ENCODE measurements at places on chromosomes 16 and 17. TPM values are rescaled to one million over a fixed set of nuclear protein-coding genes. Genes with fewer than 3 reads are reported as not detected.
A peak's percentile ranks its signal among the peaks of the same experiment; 100 is the strongest.

DNA sequence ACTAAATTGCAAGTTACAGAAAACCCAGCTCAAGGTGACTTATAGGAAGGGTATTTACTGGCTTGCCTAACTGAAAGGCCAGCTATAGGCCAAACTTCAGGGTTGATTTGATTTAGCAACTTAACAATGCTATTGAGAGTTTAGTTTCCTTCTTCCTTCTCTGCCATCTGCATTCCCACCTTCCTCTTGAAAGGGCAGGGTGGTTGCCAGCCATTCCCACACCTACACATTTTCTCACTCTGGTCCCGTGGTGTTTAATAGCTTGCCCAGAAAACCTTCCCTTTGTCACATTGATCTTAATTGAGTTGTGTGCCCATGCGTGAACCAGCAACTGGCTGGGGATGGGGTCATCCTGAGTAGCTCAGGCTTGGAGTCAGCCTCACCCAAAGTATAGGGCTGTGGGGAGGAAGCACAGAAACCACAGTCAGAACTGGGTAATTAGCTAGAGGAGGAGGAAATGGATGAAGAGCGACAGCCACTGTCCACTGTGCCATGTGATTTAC lies 194.7 kb downstream of the SPECC1 start:
- no peak for DNase-seq

The CFAP52 gene
- not detected for total RNA-seq

The CD7 gene
- 0.64 TPM for total RNA-seq

DNA sequence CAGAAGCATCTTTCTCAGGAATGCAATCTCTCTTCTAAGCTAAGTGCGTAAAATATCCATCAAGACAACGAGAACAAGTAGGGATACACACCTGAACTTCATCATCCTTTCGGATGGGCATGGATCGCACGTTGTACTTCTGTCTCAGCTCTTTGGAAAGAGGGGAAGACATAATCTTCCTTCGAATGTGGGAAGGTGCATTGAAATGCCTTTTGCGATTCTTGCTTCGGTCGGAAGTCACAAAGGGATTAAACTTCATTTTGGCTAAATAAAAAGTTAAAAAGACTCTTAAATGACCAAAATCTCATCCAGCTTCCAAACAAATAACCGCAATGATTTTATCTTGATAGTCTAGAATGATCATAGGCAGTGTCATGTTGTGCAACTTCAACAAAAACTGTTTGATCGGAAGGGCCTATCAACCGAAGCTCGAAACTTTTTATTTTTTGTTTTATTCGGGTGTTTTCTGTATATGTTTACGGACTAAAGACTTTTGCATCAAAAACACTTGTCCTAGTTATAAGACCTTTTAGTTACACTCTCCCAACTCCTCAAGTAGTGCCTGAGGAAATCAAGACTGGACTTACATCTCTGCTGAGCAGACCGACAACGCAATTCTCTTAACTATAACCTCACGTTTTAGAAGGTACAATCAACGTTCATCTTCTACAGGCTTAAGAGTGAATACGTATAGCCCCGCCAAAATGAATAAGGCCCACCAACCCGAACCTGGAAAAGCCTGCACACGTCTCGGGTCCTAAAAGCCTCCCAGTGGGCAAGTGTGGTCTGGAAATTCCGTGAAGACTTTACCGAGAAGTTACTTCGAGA lies 727 bp downstream of the RPL26 start:
- no peak for DNase-seq

- no peak for DNase-seq
These were observed 57.9 kb downstream of the CMIP start for GRCh38 chr16:81502396-81503070.

The BICDL2 gene
- total RNA-seq = not detected

- no peak for DNase-seq
These were observed 2.1 kb upstream of the HES7 start for GRCh38 chr17:8125947-8126490.

DNA sequence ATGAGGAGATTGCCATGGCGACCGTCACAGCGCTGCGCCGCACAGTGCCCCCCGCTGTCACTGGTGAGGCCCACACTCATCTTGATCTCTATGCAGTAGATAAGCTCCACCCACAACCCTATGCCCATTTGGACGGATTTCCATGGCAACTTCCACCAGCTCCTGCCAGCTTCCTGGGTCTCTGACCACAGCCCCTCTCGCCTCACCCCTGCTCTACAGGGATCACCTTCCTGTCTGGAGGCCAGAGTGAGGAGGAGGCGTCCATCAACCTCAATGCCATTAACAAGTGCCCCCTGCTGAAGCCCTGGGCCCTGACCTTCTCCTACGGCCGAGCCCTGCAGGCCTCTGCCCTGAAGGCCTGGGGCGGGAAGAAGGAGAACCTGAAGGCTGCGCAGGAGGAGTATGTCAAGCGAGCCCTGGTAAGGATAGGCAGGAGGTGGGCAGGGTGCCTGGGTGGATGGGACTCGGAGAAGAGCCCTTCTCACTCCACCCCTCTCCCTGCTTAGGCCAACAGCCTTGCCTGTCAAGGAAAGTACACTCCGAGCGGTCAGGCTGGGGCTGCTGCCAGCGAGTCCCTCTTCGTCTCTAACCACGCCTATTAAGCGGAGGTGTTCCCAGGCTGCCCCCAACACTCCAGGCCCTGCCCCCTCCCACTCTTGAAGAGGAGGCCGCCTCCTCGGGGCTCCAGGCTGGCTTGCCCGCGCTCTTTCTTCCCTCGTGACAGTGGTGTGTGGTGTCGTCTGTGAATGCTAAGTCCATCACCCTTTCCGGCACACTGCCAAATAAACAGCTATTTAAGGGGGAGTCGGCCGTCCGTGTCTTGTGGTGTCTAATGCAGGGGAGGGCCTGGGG lies 4.3 kb downstream of the ALDOA start:
- DNase-seq = peak; percentile 59

GRCh38 chr17:29394761-29395160 lies 4.6 kb downstream of the TAOK1 start:
- DNase-seq = no peak

The ERN1 gene
- total RNA-seq = 9.0 TPM

- no peak for DNase-seq
These were observed 170.3 kb downstream of the SLC39A11 start for GRCh38 chr17:72922219-72922618.

DNA sequence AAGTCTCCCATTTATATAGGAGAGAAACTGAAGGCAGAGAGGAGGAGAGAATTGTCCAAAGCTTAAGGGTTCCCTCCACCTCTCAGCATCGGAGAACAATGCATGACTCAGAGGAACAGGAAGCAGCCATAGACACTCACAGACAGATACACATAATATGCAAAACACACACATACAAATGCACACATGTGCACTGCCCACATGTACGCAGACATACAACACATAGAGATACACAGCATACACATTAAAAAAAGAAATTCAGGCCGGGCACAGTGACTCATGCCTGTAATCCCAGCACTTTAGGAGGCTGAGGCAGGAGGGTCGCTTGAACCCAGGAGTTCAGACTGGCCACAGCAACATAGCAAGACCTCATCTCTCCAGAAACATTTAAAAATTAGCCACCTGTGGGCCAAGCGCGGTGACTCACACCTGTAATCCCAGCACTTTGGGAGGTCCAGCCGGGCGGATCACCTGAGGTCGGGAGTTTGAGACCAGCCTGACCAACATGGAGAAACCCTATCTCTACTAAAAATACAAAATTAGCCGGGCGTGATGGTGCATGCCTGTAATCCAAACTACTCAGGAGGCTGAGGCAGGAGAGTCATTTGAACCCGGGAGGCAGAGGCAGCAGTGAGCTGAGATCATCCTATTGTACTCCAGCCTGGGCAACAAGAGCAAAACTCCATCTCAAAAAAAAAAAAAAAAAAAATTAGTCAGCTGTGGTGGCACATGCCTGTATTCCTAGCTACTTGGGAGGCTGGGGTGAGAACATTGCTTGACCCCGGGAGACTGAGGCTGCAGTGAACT lies 11.3 kb downstream of the ERAL1 start:
- DNase-seq = peak; percentile 0

The KRT25 gene
- total RNA-seq = not detected

The FNDC8 gene
- total RNA-seq = not detected

GRCh38 chr16:20870122-20870820 lies 29.9 kb downstream of the DCUN1D3 start:
- no peak for DNase-seq

GRCh38 chr17:57600074-57600473 lies 145.0 kb downstream of the CCDC182 start:
- DNase-seq = no peak

GRCh38 chr17:65584604-65585521 lies 23.4 kb upstream of the AXIN2 start:
- DNase-seq = peak; percentile 65

DNA sequence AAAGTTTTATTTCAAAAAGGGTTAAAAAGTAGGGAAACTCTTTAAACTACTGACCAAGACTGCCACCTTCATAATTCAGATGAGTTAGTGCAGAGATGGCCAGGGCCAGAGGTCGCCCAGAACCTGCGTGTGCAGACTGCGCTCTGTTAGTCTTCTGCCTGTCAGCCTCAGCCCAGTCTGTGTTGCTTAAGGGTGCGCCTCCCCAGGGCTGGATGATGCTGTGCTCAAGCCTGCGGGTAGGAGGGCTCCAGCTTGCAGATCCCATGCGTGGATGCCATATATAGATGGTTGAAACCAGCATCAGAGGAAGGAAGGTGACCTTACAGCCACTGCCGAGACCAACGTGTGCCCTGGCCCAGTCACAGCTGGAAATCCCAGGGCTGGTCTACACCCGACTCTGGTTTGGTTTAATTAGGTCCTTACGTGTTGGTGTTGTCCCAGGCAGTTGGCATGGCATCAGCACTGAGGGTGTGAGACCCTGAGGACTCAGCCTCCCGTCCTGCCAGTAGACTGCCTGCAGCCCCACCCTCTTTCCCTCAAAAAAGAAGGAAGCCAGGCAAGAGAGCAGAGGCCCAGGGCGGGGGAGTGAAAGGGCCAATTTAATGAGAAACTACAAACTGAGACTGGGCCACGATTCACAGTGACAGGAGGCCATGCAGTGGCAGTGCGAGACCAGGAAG lies 27.7 kb downstream of the CDIP1 start:
- peak; percentile 43 for DNase-seq

The EIF4A3 gene
- total RNA-seq = 31.6 TPM

DNA sequence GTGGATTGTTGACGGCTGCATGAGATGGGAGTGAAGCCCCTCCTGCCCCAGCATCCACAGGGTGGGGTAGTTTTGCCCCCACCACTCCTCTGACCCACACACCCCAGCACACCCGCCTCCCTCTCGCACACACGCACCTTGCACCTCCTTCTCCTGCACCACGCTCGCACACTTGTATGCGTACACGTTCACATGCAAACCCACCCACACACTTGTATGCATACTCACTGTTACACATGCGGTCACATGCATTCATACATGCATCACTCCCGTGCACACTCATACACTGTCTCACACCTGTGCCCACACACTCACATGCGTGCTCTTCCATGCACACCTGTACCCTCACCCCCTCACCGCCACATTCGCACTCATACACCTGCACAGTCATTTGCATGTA lies 70.5 kb upstream of the CIBAR2 start:
- DNase-seq = peak; percentile 20

GRCh38 chr16:22664132-22664531 lies 149.8 kb upstream of the HS3ST2 start:
- DNase-seq = no peak

DNA sequence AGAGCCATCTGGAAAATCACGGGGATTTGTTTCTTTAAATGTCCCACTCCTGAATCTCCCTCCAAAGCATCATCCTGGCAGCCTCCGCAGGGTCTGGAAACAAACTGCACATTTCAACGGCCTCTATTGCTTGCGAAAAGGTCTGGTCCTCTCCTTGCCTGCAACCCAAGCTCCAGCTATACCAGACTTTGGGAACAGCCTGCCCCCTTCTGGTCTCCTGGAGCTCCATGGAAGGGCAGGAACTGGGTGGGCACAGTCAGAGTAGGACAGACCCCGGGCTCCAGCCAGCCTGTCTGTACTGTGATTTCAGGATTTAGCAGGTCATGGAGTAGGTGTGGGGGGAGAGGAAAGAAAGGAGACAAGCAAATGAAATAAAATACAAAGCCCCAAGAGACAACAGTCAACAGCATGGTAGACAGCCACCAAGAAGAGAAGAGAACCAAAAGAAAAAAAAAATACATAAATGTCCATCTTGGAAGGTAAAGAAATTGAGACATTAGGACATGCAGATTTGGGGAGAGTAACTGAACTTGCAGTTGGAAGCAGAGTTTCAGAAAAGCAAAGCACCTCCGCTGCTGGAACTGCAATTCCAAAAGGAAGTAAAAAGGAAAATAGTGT lies 2.7 kb downstream of the XYLT1 start:
- peak; percentile 63 for DNase-seq

DNA sequence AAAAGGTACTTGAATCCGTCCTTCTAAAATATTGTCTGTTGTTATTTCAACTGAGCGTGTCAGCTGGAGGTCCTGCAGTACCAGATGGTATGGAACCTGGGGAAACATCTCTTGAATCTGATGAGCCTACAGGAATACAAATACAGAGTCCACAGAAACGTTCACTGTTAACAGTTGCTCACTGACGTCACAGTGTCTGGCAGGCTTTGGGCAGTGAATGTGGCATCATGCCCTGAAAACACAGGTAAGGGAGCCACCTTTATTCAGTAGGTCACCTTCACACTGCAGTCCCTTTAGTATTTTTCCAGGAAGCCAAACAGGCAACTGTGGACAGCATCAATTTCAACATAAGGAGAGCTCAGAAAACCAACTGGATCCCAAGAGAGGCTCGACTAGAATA lies 56.1 kb downstream of the AMFR start:
- DNase-seq = no peak

DNA sequence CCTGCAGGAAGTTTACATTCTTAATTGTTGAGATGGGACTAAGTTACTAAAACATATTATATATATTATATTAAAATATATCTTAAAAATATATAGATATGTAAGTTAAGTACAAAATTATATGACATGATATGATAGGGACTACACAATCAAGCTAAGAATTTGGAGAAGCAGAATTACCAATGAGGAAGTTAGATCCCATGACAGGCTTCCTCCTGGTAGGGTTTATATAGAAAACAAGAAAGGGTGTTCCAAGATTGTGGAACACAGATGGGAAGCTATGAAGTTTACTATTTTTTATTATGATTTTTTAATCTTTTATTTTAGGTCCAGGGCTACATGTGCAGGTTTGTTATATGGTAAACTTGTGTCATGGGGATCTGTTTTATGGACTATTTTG lies 260.8 kb upstream of the ZFHX3 start:
- DNase-seq = no peak

- no peak for DNase-seq
These were observed 15.0 kb downstream of the CD300E start for GRCh38 chr17:74608511-74608910.

The MYH3 gene
- 0.87 TPM for total RNA-seq

The AANAT gene
- not detected for total RNA-seq

The CACNG1 gene
- not detected for total RNA-seq

- DNase-seq = no peak
These were observed 71.1 kb downstream of the N4BP1 start for GRCh38 chr16:48538746-48539484.

The MPHOSPH6 gene
- total RNA-seq = 7.6 TPM

The EVPL gene
- total RNA-seq = 0.07 TPM

The FBXW10 gene
- not detected for total RNA-seq

The GALR2 gene
- not detected for total RNA-seq

All from left ventricle myocardium superior (tissue), 1 donor.